ENCODE measurements at places on chromosomes 12 and 14.

- H3K27ac ChIP-seq, result no peak overlapping the region
- no peak for DNase-seq
- H3K36me3 ChIP-seq, result peaks cover 8% of the 10 kb centered on the region
Measured at GRCh38 chr14:63986789-63987533, 134.2 kb downstream of the SYNE2 start.

- H3K36me3 ChIP-seq, result peaks cover 8% of the 10 kb centered on the region
- peaks cover 8% of the 10 kb centered on the region for H3K4me1 ChIP-seq
- H3K27me3 ChIP-seq, result no peaks in the 10 kb centered on the region
- DNase-seq, result no peak
- peak overlapping the region; percentile 90 for H3K4me3 ChIP-seq
Measured at GRCh38 chr14:93114068-93114710, 1.5 kb downstream of the ITPK1 start.

GRCh38 chr12:106490264-106490663 lies 92.5 kb upstream of the RFX4 start:
- H3K27me3 ChIP-seq, result no peaks in the 10 kb centered on the region
- no peak for DNase-seq
- no peak overlapping the region for H3K27ac ChIP-seq
- H3K4me1 ChIP-seq, result no peaks in the 10 kb centered on the region
- H3K36me3 ChIP-seq, result no peaks in the 10 kb centered on the region

DNA sequence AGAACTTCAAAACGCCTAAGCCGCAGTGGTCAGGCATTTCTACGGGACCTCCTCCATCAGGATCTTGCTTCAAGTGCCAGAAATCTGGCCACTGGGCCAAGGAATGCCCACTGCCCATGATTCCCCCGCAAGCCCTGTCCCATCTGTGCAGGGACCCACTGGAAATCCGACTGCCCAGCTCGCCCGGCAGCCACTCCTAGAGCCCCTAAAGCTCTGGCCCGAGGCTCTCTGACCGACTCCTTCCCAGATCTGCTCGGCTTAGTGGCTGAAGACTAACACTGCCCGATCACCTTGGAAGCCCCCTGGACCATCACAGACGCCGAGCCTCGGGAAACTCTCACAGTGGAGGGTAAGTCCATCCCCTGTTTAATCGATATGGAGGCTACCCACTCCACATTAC lies 1113.0 kb upstream of the TMEM132C start:
- H3K4me1 ChIP-seq, result no peaks in the 10 kb centered on the region
- DNase-seq, result no peak
- no peaks in the 10 kb centered on the region for H3K36me3 ChIP-seq
- H3K27ac ChIP-seq, result no peak overlapping the region
- H3K27me3 ChIP-seq, result no peaks in the 10 kb centered on the region

DNA sequence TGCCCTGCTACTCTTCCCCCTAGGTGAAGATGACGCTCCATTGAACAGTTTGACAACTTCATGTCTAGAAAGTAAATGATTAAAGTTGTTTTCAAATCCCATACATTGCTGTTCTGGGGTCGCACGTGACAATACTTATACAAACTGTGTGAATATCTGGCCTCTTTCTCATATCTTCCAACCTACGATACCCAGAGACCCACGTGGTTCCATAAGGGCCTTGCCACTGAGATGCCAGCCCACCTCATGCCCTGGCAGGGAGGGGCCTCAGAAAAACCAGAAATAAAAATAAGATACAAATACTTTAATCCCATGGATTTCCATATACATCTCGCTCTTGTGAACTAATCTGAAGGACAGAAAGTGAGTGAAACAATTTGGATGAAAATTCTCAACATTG lies 4.5 kb downstream of the GZMB start:
- no peak overlapping the region for H3K4me3 ChIP-seq
- DNase-seq, result no peak
- H3K27me3 ChIP-seq, result no peaks in the 10 kb centered on the region
- peaks cover 11% of the 10 kb centered on the region for H3K4me1 ChIP-seq
- no peaks in the 10 kb centered on the region for H3K36me3 ChIP-seq
- H3K27ac ChIP-seq, result no peak overlapping the region

DNA sequence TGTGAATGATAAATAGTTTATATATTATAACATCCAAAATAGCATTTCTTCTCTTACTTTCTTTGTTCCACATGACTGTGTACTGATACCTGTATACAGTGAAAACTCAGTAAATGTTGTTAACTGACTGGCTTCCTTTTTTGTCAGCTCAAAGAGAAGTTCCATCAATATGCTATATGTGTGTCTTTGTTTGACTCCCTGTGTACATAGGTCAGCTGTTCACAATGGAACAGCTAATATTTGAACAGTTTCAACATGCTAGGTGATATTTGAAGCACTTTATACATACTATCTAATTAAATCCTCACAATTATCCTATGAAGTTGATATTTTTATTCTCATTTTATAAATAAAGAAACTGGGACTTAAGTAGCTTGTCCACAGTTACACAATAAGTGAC lies 15.3 kb upstream of the KICS2 start:
- no peak overlapping the region for H3K27ac ChIP-seq
- H3K27me3 ChIP-seq, result no peaks in the 10 kb centered on the region
- H3K4me1 ChIP-seq, result no peaks in the 10 kb centered on the region
- H3K4me3 ChIP-seq, result no peak overlapping the region
- H3K36me3 ChIP-seq, result no peaks in the 10 kb centered on the region
- DNase-seq, result no peak

DNA sequence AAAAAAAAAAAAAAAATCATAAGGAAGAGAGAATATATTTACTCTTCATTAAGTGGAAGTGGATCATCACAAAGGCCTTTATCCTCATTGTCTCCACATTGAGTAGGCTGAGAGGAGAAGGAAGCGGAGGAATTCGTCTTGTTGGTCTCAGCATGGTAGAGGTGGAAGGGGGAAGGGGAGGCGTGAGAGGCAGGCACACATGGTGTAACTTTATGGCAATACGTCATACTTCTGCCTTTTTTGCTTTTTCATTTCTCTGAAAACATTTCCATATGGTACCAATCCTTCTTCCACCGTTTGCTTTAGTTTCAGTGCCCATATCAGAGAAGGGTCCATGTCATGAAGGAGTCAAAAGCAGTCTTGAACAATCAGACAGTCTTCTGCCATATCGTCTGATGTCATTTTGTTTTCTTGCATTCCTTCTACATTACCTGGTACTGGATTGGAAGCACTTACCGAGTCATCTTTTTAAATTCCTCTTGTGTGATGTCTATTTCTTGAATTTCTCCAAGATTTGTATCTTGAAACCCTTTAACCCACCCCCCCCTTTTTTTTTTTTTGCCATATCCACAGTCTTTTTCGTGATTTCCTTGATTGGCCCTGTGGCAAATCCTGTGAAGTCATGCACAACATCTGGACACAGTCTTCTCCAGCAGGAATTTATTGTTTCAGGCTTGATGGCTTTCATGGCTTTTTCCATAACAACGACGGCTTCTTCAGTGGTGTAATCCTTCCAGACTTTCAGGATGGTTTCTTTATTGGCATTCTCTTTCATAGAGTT lies 8.9 kb downstream of the FUT8 start:
- peaks cover 3% of the 10 kb centered on the region for H3K4me1 ChIP-seq
- H3K4me3 ChIP-seq, result no peak overlapping the region
- H3K27ac ChIP-seq, result no peak overlapping the region
- H3K36me3 ChIP-seq, result no peaks in the 10 kb centered on the region
- no peak for DNase-seq

- H3K4me1 ChIP-seq, result no peaks in the 10 kb centered on the region
- H3K4me3 ChIP-seq, result no peak overlapping the region
- DNase-seq, result no peak
- H3K27me3 ChIP-seq, result peaks cover 17% of the 10 kb centered on the region
- H3K27ac ChIP-seq, result no peak overlapping the region
Measured at GRCh38 chr14:33241331-33241730, 302.7 kb downstream of the NPAS3 start.

- no peaks in the 10 kb centered on the region for H3K27me3 ChIP-seq
- DNase-seq, result no peak
- H3K4me3 ChIP-seq, result no peak overlapping the region
- peaks cover 71% of the 10 kb centered on the region for H3K36me3 ChIP-seq
- H3K27ac ChIP-seq, result no peak overlapping the region
- H3K4me1 ChIP-seq, result no peaks in the 10 kb centered on the region
Measured at GRCh38 chr14:91302391-91302790, 57.9 kb upstream of the GPR68 start.

GRCh38 chr14:75223664-75224154 lies 47.3 kb upstream of the TMED10 start:
- no peak for DNase-seq
- no peak overlapping the region for H3K4me3 ChIP-seq
- H3K36me3 ChIP-seq, result no peaks in the 10 kb centered on the region
- H3K27me3 ChIP-seq, result no peaks in the 10 kb centered on the region
- H3K4me1 ChIP-seq, result peaks cover 32% of the 10 kb centered on the region
- H3K27ac ChIP-seq, result peak overlapping the region; percentile 88

DNA sequence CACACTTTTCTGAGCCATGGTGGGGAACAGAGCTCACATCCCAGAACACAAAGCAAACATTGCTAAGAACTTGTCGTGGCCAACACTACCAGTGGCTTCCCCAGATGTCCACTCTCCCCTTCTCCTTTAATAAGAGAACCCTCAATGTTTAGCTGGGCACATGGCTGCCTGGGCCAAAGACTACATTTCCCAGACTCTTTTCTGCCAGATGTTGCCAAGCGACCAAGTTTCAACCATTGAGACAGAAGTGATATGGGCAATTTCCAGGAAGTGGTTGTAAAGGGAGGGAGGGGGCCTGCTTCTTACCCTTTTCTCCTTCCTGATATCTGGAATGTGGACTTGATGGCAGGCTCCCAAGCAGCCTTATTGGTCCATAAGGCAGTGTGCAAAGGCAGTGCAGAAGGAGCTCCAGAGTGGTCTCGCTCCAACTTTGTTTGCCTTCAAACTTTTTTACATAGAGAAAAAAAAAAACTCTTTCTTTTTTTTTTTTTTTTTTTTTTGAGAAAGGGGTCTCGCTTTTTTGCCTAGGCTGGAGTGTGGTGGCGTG lies 24.9 kb upstream of the JDP2 start:
- H3K27me3 ChIP-seq, result no peaks in the 10 kb centered on the region
- no peaks in the 10 kb centered on the region for H3K36me3 ChIP-seq
- H3K4me3 ChIP-seq, result no peak overlapping the region
- H3K27ac ChIP-seq, result no peak overlapping the region
- H3K4me1 ChIP-seq, result peaks cover 16% of the 10 kb centered on the region

GRCh38 chr12:46701356-46701755 lies 124.4 kb downstream of the SLC38A4 start:
- no peaks in the 10 kb centered on the region for H3K36me3 ChIP-seq
- H3K4me1 ChIP-seq, result peaks cover 23% of the 10 kb centered on the region
- H3K27me3 ChIP-seq, result no peaks in the 10 kb centered on the region
- H3K27ac ChIP-seq, result peak overlapping the region; percentile 98

- H3K4me3 ChIP-seq, result no peak overlapping the region
- H3K27me3 ChIP-seq, result no peaks in the 10 kb centered on the region
- peaks cover 20% of the 10 kb centered on the region for H3K4me1 ChIP-seq
- H3K36me3 ChIP-seq, result peaks cover 19% of the 10 kb centered on the region
- DNase-seq, result no peak
Measured at GRCh38 chr12:1319212-1319611, 275.2 kb downstream of the FBXL14 start.

Measured in RWPE2 (cell line).